ENCODE measurements at places on chromosomes 1 and 21.

- no peak for DNase-seq
Observed at GRCh38 chr1:150397392-150398032, 33.6 kb downstream of the RPRD2 start.

DNA sequence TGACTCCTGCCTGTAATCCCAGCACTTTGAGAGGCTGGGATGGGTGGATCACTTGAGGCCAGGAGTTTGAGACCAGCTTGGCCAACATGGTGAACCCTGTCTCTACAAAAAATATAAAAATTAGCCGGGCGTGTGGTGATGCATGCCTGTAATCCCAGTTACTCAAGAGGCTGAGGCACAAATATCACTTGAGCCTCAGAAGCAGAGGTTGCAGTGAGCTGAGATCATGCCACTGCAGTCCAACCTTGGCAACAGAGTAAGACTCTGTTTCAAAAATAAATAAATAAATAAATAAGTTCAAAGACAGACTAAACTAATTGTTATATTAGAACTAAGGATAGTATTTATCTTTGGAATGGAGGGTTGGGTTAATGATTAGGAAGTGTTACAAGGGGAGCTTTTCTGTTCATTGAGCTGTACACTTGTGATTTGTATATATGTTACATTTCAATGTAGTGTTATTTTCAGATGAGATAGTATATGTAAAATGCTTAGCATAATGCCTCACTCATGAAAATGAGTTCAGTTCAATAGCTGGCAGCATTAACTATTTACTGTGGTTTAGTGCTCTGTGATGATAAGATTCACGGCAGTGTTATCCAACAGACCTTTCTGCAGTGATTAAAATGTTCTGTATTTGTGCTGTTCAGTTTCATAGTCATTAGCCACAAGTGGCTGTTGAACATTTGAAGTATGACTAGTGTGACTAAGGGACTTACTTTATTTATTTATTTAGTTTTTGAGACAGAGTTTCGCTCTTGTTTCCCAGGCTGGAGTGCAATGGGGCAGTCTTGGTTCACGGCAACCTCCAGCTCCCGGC, 47.7 kb downstream of the OSBPL9 start:
- no peak for DNase-seq

DNA sequence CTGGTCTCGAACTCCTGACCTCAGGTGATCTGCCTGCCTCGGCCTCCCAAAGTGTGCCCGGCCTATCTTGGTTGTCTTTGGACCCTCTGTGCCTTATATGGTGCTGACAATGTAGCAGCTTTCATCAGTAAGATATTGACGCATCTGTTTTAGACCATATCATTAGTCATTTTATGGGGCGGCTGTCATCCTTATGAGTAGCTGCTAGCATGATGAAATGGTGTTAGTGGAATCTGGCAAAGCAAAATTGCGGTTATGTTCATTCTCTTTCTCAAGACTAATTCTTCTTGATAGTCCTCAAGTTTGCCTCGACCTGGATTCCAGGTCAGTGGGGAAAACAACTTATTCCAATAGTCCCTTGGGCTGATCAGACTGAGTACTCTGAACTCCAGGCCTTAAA, 199.9 kb downstream of the PRDM2 start:
- DNase-seq: no peak

DNA sequence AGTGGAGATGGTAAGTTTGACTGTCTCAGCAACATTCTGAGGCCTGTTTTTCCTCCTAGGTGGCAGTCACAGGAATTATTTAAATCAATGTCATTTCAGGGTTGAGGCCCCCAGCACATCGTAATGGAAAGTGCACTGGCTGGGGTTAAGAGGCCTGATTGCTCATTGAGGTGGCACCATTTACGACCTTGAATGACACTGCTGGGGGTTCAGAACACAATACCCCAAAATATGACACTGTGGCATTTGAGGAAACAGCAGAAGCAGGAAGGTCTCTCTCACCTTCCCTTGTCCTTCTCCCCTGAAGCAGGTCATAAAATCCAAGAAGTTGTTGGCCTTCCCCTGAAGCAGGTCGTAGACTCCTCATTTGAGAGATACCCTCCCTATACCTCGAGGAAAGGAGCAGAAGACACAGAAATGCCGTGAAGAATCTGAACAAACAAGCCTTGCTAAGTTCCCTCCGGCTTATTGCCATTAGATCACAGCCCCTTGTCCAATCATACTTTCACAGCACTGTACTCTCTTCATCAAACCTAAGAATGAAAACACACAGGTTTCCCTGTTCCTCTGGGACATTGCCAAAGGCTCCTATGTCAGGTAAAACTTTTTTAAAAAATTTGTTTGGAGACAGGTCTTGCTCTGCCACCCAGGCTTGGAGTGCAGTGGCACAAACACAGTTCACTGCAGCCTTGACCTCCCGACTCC, 71.3 kb downstream of the S1PR1 start:
- DNase-seq: no peak

GRCh38 chr1:231800108-231800507, 173.5 kb downstream of the DISC1 start:
- no peak for DNase-seq

GRCh38 chr21:44499631-44500030, 40.4 kb downstream of the KRTAP10-1 start:
- DNase-seq: no peak

DNA sequence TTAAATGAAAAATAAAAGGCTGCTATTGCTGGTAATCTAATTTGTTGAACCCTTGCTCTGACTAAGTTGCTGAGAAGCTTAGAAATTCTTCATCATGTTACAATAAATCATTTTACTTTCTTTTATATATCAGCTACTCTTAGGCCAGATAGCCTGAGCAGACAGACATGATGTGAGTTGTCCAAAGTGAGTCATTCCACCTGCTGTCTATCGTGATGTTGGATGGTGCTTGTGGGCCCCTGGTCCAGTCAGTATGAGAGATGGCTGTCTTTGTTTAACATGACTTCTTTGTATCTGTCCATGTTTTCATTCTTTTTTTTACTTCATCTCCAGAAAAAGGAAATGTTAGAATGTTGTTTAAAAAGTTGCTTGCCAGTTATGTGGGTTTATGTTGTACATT, 188.8 kb downstream of the ADGRL2 start:
- DNase-seq: no peak

- no peak for DNase-seq
Observed at GRCh38 chr21:46431448-46431847, 27.2 kb upstream of the DIP2A start.

- no peak for DNase-seq
Observed at GRCh38 chr1:3852711-3853485, 4.1 kb downstream of the CEP104 start.

- no peak for DNase-seq
Observed at GRCh38 chr1:180040034-180040433, 85.4 kb downstream of the CEP350 start.

DNA sequence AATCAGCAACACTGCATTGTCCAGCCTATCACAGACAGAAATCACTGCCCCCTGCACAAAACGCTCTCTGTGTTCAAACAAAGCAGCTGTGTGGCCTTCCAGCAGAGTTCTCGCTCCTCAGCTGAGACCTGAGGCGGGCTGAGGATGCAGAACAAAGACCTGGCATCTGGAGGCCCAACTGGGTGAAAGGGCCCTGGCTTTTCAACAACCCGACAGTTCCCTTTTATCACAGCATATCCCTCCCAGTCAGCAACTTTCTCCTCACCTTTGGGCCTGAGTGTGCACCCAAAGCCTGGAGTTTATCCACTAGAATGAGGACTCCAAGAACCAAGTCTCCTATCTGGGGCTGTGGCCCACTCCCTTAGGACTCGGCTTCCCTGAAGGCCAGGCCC, 42.6 kb upstream of the A3GALT2 start:
- DNase-seq: no peak

DNA sequence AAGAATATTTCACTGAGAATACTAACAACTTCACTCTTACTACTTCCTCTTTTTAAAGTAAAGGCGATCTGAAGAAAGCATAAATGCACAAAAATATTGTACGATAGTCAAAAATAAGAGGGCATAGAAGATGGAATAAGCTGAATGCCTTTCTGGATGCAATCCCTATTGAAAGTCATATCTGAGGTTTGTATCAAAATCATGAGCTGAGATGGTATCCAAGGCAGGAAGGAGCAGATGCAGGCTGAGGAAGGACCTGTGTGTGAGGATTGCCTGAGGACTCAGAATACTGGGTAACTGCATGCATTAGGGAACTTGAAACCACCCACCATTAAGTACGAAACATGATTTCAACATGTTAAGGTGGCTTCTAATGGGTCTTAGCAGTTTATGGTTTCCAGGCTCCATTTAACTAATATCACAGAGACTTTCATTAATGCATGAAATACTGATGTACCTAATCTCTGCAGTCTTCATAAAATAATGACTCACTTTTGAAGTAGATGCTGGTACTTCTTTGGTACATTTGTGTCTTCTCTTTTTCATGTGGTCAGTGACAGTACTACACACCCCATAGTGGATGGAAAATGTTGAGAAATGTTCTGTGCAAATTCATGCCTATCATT, 29.6 kb upstream of the RGS1 start:
- peak; percentile 19 for DNase-seq

DNA sequence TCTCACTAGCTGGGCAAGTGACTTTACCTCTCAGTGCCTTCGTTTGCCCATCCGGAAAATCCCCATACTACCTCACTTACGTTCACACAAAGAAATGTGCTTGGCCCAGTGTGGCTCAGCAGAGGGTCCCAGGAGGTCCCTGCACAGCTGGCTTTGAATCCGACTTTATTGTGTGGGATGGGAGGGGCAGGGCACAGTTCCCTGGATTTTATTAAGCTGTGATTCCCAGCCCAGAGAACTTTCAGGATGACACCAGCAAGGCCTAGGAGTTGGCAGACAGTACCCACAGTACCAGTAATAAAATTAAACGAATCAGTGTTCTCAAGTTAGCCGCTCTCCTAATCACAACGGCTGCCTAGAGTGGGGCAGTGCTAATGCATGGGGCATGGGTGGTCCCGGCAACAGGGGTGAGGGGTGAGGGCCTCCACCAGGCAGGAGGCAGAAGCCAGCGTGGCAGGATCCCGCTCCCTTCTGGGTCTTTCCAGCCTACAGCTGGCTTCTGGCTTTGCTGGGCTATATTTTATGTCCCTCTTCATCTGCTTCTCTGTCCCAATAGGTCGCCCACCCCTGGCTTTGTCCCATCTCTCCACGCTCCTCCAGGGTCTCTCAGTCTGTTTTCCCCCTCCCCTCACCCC, 74.9 kb downstream of the VWA5B1 start:
- DNase-seq: no peak

GRCh38 chr21:45739218-45740087, 95.9 kb downstream of the PCBP3 start:
- no peak for DNase-seq

DNA sequence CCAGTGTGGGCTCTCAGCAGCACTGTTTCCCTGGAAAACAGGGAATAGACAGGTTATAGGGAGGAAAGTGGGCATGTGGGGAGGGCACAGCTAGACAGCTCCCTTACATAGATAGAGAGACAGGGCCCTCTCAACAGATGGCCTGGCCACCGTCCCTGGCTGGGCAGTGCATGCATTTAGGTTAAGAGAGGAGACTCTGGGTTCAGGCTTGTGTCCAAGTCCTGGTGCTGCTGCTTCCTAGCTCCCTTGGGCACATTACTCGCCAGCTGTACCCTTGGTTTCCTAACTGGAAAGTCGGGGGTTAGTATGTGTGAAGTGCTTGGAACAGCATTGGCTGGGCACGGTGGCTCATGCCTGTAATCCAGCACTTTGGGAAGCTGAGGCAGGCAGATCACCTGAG, 9.1 kb downstream of the PLOD1 start:
- DNase-seq: no peak

- no peak for DNase-seq
Observed at GRCh38 chr1:60942896-60943638, 139.3 kb upstream of the NFIA start.

GRCh38 chr1:174999936-175000696, at the start of gene CACYBP:
Gene CACYBP (plus strand): TSS chr1:174999947. CDS start chr1:175000181, 234 bp downstream.
- DNase-seq: peak; percentile 46

- no peak for DNase-seq
Observed at GRCh38 chr1:175673371-175674150, 69.8 kb downstream of the TNR start.

GRCh38 chr1:87714278-87714677, 385.6 kb downstream of the LMO4 start:
- no peak for DNase-seq

- DNase-seq: no peak
Observed at GRCh38 chr21:45401054-45401518, 3.9 kb upstream of the COL18A1 start.

GRCh38 chr1:32817815-32818786, 648 bp downstream of the S100PBP start:
- DNase-seq: no peak

- no peak for DNase-seq
Observed at GRCh38 chr1:155049651-155050559, 1.2 kb upstream of the ADAM15 start.

DNA sequence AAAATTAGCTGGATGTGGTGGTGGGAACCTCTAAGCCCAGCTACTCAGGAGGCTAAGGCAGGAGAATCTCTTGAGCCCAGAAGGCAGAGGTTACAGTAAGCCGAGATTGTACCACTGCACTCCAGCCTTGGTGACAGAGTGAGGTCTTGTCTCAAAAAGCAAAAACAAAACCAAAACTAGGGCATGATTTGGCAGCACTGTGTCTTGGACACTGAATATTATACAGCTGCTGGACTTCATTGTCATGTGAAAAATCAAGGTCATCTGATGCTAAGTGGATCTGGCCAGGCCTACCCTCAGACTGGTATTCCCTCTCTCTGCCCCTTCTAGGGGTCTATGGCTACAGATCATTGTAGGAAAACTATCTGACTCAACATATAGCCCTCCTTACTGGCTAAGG, 55.2 kb upstream of the MRPS6 start:
- no peak for DNase-seq

GRCh38 chr1:209959623-209960022, 21.6 kb downstream of the SYT14 start:
- DNase-seq: no peak

DNA sequence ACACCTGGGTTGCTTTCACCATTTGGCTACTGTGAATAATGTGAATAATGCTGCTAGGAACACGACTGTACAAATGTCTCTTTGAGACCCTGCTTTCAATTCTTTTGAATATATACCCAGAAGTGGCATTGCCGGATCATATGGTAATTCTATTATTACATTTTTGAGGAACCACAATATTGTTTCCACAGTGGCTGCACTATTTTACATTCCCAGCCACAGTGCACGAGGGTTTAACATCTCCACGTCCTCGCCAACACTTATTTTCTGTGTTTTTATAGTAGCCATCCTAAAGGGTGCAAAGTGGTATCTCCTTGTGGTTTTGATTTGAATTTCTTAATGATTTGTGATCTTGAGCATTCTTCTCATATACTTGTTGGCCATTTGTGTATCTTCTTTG, 15.7 kb downstream of the FHAD1 start:
- no peak for DNase-seq

- peak; percentile 85 for DNase-seq
Observed at GRCh38 chr1:1778663-1779319, 521 bp upstream of the NADK start.

DNA sequence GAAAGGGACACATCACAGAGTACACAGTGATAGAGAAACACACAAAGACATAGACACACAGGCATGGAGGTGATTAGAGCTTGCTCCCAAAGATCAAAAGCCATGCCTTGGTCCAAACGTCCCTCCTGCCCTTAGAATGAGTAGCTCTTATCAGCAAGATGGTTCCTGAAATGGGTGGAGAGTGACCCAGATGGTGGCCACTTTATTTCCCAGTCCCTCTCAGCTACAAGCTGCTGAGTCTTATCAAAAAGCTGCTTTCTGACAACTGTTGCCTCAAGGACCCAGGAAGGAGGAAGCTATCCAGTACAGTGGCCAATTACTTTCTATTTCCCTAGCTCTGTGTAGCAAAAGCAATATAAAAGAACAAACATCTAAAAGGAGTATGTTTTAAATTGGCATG, 7.7 kb upstream of the CLCA1 start:
- DNase-seq: no peak
